Stimulated activated CD4-positive, alpha-beta T cell treated with anti-CD3 and anti-CD28 coated beads, Interleukin-4, amount 100 ng/mL, for 24 hours (primary cell): ENCODE measurements at places on chromosomes 7 and 10.

DNA sequence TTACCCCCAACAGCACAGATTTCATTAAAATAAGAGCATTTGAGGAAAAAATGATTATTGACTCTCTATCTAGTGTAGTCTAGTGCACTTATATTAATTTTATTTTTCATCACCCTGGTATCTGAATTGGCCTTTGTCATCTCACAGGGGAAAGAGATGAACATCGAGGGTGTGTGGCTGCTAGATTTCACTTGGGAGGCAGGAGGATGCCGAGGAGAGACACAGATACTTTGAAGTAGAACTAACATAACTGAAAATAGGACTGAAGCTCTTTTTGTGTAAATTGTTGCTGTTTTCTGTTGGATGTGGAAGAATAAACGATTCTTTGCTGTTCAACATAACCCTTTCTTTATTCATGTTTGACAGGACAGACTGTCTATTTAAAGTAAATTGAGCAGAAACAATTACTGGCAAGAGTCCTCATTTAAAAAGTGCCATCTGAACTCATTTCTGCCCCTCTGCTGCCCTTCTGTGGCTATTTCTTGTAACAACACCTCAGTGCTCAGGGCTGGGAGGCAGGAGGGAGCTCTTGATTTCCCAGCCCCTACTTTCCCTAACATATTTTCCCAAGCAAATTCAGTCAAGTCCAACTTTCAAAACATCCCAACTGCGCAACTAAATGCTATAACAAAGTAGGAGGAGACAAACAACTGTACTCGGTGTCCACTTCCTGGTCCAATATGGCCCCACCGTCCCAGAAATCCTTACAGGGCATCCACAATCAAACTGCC is 15.6 kb downstream of the LYZL1 start:
- DNase-seq, result peak; percentile 27

GRCh38 chr10:112884179-112884504 is 65.9 kb upstream of the TCF7L2 start:
- no peak for DNase-seq

DNA sequence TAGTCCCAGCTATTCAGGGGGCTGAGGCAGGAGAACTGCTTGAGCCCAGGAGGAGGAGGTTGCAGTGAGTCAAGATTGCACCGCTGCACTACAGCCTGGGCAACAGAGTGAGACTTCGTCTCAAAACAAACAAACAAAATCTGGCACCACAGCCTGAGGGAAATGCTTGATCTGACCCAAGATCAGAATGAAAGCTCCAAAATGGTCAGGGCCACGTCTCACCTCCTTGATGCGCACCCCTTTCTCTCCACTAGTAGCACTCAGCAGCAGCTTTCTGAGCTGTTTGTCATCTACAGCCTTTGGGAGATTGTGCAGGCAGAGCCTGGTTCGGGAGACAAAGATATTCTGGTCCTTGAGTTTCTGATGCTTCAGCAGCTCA is 22.7 kb downstream of the RBM28 start:
- DNase-seq, result no peak

DNA sequence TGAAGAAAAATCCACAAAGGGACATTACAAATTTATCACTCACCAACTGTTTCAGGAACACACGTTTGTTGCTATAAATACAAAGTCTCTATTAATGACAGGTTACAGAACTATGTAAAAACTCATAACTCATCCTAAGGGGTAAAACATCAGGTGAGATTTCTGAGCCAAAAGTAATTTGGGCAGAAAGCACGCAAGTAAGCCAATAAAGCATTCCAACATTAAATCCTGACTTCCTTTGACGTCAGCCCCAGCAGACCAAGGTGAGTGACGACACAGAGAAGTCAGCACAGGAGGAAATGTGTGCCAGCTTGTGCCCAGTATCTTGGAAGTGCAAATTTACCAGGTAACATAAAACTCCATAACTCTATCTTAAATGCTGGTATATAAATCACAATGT is 45.7 kb downstream of the IMMP2L start:
- no peak for DNase-seq

- DNase-seq, result no peak
These were observed 49.9 kb upstream of the NKX6-2 start for GRCh38 chr10:132835848-132836233.

DNA sequence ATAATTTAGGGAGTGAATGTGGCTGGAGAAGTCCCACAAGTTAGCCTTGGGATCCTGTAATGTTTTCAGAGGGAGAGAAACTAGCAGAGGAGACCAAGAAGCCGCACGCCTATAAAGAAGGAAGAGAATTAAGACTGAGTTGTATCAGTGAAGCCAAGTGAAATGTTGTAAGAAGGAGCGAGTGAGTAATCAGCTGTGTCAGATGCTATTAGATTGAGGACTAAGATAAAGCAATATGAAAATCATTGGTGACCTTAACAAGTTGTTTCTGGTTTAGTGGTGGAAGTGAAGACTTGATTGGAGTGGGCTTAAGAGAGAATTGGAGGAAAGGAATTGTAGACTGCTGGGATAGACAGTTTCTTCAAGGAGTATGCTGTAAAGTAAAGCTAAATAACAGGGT is 8.8 kb downstream of the CCSER2 start:
- no peak for DNase-seq

DNA sequence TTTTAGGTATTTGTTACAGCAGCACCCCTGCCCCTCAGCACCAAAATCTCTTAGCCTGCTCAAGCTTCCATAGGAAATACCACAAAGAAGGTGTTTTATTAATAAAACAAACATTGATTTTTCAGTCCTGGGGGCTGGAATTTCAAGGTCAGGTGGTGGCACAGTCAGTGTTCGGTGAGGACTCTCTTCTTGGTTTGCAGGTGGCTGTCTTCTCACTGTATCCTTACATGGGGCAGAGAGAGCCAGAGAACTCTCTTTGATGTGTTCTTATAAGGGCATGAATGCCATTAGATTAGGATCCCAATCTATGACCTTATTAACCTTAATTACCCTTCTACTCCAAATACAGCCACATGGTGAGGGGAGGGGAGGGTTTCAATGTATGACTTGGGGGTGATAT is 112.3 kb upstream of the PFKP start:
- no peak for DNase-seq

GRCh38 chr10:11430421-11431215 is 180.8 kb downstream of the USP6NL start:
- DNase-seq, result no peak

GRCh38 chr10:97874332-97874731 is 24.7 kb downstream of the GOLGA7B start:
- no peak for DNase-seq

DNA sequence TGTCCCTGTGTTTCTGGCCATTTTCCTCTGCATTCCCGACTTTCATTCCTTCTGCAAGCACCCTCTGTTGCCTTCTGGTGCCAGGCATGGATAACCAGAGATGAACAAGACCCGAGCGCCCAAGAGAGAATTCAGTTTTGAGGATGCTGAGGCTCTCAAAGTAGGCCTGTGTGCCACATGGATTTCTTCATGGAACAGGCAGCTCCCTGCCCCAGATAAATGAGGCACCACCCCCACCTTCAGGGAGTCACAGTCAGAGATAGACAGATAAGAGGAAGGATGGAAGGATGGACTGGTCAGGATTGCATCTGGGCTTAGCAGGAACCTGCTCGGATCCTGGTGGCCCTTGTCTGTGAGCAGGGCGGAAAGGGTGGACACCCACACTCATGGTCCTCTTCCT is 49.4 kb downstream of the ADCYAP1R1 start:
- DNase-seq, result no peak

DNA sequence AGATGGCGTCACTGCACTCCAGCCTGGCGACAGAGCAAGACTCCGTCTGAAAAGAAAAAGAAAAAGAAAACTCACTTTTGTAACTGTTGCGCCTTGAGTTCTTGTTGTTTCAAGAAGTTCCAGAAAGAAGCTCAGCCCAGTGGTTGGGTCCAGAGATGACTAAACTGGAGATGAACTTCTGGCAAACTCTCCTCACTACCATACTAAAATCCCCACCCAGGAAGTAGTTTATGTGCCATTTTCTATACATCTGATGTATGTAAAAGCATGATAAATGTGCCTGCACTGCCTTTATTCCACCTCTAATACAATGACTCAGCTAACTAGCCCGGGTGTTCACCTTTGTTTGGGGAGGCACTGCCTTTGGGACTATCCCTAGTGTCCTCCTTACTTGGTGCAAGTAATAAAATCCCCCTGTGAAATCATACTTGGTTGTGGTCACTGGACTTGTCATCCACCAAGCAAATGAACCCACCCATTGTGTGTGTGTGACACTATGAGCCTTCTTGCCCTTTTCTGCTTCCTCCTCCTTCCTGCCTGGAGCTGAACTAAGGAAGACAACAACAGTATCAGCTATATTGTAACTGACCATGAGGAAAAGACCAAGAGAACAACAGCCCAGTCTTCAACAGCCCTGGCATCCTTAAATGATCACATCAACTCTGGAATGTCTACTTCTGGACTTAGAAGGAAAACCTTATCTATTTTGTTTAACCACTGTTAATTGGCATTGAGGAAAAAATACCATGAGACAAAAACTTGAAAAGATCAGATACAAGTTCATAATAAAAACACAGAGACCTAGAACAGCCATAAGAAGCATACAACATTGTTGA is 33.6 kb downstream of the JMJD1C start:
- no peak for DNase-seq

- DNase-seq, result no peak
These were observed 24.3 kb downstream of the RGS10 start for GRCh38 chr10:119518176-119518575.

- DNase-seq, result no peak
These were observed 273.9 kb downstream of the TSPAN12 start for GRCh38 chr7:120583899-120584586.

DNA sequence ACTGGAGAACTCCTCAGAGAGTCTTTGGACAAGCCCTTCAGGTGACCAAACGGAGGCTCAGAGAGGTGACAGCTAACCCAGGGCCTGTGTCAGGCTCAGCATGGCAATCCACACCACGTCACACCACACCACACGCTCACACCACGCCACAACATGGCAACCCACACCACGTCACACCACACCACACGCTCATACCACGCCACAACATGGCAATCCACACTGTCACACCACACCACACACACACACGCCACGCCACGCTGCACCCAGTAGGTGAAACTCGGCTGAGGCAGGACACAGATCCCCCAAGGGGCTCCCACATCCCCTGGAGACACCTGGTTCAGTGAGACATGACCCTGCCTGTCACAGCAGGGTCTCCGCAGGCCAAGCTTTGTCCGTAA is 107.3 kb downstream of the PDGFA start:
- no peak for DNase-seq

DNA sequence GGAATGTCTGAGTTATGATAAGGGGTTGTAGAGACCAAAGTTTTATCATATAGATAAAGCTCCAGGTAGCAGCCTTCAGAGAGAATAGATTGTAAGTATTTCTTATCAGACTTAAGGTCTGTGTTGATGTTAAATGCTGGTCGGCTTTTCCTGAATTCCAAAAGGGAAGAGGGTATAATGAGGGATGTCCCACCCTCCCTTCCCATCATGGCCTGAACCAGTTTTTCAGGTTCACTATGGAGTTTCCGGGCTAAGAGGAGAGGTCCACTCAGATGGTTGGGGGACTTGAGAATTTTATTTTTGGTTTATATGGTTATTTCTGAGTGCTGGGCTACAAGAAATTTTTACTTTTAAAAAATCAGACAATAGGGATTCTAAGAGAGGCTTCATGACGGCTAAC is 45.2 kb downstream of the HERPUD2 start:
- DNase-seq, result no peak

DNA sequence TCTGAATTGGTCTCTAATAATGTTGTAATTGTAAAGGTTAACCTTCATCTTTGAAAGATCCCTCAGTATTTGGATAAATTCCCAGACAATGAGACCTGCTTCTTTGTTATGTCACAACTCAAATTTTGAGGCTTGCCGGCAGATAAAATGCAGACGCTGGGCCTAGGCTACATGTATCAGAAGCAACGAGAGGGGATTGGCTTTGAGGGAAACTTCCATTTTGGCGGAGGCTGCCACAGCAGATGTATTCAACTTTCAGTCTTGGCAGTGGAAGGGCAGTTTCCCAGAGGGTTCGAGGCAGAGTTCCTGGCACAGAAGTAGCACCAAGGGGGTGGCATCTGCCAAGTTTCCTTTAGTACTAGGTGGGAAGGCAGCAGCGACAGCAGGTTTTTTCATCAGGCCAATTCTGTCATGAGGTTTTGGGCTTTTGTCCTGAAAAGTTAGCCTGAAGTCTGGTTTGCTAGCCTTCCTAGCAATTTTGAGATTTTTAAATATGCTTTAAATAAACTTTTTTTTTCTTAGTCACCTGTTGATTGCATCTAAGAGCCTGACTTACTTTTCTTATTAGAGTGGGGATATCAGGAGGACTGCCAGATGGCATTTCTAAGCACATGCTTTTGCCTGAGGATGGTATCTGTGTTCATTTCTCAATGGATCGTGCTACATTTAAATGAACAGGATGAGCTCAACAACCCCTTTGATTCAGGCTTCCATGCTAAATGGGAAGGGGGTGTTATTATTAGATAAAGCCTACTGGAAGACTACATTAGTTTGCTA is 89.5 kb upstream of the FAM3C start:
- DNase-seq, result no peak

- no peak for DNase-seq
These were observed 54.1 kb upstream of the PDCD4 start for GRCh38 chr10:110817614-110818013.

DNA sequence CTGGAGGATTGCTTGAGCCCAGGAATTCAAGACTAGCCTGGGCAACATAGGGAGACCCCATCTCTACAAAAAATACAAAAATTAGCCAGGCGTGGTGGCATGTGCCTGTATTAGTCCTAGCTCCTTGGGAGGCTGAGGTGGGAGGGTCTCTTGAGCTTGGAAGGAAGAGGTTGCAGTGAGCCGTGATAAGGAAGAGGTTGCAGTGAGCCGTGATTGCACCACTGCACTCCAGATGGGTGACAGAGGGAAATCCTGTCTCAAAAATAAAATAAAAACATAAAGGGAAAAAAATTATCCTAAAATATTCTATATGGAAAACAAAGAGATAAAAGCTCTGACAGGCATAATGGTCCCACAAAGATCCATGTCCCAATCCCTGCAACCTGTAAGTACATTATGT is 87.9 kb upstream of the KAT6B start:
- no peak for DNase-seq

DNA sequence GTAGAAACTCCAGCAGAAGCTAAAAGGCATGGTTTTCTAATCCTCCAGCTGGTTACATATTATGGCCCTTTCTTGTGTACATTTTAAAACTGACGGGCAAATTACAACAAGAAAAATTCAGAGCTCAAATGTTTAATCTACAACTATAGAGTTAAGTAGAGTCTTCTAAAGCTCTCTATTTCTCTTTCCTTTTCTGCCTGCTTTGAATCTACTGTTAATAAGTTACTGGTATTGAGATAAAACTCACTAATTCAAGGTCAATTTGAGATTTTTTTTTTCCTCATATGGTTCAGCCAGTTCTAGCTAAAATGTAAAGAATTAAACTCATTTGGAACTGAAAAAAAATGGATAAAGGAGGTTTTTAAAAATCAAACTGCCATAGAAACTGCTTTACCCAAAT is 1.6 kb upstream of the PRSS37 start:
- DNase-seq, result no peak
